CD4-positive, alpha-beta T cell treated with Interleukin-2 at 100 ng/mL for 4 hours (primary cell): ENCODE measurements at places on chromosomes 6 and 20.

DNA sequence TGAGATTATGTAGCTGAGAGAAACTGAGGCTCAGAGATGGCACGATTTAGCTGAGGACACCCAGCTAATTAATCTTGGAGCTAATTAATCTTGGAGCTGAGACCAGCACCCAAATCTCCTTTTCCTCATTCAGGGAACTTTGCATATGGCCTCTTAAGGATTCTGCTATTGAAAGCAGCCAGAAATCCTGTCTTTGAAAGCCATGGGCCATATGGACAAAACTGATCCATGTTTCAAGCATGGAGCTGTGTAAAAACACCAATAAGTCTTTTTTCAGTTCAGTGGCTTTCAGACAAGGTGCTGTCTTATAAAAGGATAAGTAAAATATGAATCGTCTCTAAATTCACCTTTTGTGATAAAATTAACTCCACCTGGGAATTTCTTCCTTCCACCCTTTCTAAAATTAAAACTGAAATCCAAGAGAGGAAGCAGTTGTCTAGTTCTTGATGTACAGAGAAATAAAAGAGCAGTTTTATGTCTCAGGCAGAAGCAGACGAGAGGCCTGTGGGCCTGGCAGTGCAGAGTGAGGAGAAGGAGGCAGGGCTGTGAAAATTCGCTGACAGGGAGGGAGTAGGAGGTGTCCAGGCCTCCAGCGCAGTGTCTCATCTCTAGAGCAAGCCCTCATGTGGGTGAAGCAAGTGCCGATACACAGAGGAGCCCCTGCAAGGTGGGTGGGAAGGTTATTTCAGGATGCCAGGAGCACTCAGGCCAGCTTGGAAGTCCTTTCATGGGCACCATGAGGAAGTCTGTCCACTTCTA, 266.9 kb downstream of the UST start:
- no peak for DNase-seq

DNA sequence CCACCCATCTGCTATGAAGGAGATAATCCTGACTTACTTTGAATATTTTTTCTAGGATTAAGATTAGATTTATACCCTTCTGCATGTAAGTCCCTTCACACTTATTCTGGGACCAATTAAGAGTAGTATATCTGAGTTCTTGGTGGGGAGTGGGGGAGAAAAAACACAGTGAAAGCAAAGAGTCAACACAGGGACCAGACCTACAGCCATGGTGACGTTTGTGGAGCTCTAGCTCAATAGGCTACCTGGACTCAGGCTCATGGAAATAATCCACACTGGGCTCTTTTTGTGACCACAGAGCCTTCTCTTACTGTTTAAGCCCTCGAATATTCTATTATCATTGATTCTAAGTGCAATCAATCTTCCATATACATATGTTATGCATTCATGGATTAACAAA, 491.4 kb downstream of the LMBRD1 start:
- DNase-seq = no peak

DNA sequence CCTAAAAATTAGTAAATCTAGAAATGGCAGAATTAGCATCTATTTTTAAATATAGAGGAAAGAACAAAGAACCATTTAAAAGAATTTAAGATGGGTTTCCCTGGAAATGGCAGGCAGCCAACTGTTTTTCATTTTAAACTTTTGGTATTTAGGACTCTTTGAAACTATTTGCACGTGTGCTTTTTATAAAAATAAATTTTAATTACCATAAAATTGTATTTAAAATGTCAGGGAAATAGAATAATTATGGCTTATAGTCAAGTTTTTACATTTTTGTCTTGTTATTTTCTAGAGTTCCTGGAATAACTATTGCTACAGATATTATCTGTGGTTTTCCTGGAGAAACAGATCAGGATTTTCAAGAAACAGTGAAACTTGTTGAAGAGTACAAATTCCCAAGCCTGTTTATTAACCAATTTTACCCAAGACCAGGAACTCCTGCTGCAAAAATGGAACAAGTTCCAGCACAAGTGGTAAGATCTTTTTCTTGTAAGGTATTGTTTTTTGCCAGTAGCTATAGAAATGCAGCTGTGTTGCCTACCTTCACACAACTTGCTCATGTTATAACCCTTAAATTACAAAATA, 528.7 kb upstream of the SOX4 start:
- no peak for DNase-seq

GRCh38 chr20:16615199-16615598, 42.0 kb upstream of the KIF16B start:
- no peak for DNase-seq

GRCh38 chr6:9140172-9140571, 704.8 kb upstream of the SLC35B3 start:
- no peak for DNase-seq

DNA sequence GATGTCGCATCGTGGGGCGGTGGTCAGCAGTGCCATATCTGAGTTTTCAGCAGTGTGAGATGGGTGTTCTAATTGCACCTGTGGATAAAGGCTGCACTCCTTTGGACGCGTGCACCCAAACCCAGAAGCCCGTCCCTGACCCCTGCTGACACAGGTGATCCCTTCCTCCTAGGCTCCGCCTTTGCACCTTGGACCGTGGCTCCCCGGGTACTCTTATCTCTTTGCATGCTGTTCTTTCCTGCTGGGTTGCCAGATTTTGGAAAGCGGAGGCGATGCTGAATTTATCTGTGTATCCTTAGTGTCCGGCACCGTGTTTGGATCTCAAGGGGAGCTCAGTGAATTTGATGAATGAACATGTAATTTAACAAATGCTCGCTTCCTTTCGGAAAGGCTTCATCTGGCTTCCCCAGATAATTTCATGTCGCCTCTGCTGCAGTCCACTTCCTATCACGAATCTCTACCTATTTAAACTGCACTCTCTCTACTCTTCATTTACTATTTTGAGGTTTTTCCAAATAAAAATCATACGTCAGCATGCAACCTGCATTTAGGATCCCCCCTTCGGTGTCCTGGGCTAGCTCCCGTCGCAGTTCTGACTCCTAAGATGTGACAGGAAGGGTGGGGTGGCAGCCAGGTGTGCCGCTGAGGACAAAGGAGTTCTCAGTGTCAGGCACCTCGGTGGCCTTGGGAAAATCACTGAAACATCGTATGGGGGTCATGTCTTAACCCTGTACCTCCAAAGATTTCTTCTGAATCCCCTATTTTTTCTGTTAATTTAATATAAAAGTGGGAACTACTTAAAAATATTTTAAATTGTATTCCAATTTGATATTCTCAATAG, 753 bp upstream of the PERP start:
- no peak for DNase-seq

DNA sequence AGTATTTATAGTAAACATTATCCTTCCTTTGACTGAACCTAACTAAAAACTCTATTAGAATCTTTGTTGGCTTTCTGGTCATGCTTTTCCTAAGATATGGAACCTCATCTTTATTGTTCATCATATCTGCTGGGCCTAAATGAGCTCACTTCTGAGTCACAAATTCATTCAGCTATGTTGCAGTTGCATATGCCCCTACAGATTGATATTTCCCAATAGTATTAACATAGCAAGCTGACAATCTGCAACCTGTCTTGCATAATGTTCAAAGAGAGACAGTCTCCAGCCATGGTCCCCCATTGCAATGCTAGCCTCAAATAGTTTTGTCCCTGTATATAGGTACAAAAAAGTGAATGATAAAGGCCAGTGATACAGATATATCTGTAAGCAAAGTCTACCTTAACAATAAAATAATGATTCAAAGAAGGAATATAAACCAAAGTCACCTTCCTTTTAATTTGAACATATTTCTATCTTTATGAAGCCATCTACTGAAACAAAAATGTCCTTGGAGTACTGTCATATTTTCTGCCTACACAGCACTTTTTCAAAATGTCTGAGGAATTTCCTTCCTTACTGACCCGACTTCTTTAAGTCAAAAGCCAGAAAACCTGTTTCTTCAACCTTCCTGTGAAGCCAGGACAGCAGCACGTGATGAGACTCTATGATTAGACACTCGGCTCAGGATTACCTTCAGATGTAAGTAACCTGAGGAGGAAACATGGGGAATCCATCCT, 140.7 kb downstream of the UBE3D start:
- DNase-seq = no peak

- DNase-seq = no peak
Observed at GRCh38 chr6:41943456-41943855, 1.8 kb upstream of the CCND3 start.
